ENCODE measurements at places on chromosomes 2 and 18. TPM values are rescaled to one million over a fixed set of nuclear protein-coding genes. Genes with fewer than 3 reads are reported as not detected.

RANBP2 gene
- total RNA-seq: 52.9 TPM

CRYGA gene
- not detected for total RNA-seq

SIX3 gene
- not detected for total RNA-seq

REG1B gene
- not detected for total RNA-seq

- no peak for DNase-seq
These were observed 42.3 kb downstream of the DNER start for GRCh38 chr2:229672021-229672420.

GRCh38 chr2:145906354-145906753 is 1386.4 kb upstream of the ZEB2 start:
- DNase-seq: no peak

DNA sequence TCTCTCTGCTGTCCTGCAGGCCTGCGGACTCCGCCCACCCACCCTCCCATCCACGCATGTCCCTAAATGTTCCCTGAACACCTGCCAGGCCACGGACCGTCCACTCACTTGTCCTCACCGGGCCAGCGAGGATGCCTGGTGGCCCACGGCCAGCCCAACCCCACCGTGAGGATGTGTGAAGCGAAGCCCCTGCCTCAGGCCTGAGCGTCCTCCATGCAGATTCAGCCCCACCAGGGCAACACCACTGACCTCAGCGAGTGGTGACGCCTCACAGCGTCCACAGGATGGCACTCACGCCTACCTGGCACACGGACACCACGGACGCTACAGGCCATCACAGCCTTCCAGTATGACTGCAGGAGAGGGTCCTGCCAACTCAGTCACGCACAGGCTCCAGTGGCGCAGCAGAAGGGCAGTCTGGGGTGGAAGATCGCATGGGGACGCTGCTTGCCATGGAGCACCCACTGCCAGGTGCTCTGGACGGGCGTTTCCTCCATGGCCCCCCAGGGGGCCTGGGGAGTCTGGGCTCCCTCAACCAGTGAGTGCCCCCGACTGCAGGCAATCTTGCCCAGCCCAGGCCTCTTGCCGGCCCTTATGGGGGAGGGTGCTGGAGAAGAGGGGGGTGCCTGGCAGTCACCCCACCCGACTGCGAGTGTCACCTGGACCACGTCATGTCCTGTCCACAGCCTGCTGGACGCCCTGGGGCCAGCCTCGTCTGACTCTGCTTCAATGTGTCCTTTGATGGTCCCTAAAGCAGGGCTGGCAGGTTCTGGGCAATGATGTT is 25.4 kb downstream of the HDAC4 start:
- no peak for DNase-seq

DNA sequence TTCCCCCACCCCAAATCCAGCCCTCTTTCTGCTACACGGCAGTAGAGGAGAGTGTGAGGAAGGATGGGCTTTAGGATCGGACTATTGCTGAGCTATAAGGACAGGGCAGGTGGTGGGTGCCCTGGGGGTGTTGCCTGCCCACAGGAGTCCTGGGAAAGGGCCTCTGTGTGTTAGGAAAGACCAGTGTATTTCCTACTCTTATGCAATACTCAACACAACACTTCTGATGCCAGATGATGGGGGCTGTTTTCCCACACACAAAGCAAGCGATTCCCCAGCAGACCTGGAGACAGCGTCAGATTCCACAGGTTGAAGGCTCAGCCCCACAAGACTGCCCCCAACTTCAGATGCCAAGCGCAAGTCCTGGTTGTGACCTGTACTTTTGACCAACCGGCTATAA is 91.0 kb upstream of the LCLAT1 start:
- DNase-seq: no peak

GRCh38 chr2:141035846-141036420 is 1094.9 kb downstream of the LRP1B start:
- no peak for DNase-seq

GRCh38 chr18:74147491-74147778 is 199 bp downstream of the FBXO15 start:
- no peak for DNase-seq

DNA sequence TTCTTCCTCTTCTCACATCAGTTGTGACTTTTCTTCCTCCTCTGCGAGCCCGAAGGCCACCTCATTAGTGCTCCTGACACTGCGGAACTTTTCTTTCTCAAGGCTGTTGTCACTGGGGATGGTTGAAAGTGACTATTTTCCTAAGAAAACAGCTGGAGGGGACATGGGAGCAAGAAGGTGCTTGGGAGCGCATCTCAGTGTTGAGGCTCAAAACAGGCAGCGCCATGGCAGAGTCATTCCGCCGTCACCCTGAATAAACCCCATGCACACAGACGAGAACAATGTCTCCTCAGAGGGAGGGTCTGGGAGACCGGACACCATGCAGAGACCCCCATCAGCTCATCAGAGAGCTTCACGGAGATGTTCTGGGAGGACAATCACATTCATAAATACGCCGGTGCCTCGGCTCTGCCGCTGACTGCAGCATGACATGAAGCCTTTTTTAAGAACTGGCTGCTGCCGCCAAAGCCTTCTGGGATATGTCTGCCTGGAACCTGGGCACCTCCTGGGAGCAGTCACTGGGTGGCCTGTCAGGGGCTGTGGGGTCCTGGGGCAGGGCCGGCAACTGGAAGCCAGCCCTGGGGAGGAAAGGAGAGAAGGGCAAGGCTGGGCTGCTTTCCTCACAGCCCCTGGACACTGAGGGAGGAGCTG is 19.2 kb downstream of the ATOH8 start:
- DNase-seq: no peak

DNA sequence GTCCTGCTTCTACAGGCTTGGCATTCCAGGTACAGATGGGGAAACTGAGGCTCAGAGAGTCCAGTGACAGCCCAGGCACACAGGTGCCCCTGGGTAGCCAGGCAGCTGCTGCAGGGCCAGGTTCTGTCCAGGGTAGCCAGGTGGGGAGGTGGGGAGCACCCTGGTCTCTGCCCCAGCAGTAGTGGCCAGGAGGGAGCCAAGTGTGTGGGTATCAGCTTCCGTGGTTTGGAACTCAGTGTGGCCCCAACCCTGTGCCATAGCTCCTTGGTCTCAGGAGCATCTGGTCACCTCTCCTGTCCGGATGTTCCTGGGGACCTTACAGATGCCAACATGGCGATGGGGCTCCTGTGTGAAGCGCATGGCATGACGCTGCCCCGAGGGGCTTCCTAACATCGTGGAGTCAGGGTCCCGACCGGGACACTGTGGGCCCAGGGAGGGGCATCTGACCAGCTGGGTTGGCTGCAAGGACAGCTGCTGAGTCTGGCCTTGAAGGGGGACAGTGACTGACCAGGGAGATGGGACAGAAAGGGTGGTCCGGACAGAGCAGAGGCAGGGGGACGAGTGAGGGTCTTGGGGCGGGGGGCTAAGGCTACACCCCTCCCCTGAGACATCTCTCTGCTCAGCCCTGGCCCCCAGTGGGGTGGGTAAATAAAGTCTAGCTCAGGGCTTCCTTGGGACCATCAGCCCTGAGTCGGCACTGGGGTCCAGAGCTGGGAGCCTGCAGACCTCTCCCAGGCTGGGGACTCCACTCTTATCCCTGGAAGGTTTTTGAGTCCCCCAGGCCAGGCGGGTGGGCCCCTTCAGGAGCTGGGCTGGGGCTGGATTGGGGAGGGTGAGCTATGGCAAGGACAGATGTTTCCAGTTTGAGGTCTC is 76.0 kb upstream of the SMAD7 start:
- no peak for DNase-seq

DNA sequence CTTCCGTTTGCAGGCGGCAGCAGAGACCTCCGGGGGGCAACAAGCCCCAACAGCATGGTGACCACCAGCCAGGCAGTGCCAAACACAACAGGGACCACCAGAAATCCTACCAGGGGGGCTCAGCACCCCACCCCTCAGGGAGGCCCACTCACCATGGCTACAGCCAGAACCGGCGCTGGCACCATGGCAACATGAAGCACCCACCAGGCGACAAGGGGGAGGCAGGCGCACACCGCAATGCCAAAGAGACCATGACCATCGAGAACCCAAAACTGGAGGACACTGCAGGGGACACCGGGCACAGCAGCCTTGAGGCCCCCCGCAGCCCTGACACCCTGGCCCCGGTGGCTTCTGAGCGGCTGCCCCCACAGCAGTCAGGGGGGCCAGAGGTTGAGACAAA is 192.9 kb downstream of the SMAD7 start:
- no peak for DNase-seq

DNA sequence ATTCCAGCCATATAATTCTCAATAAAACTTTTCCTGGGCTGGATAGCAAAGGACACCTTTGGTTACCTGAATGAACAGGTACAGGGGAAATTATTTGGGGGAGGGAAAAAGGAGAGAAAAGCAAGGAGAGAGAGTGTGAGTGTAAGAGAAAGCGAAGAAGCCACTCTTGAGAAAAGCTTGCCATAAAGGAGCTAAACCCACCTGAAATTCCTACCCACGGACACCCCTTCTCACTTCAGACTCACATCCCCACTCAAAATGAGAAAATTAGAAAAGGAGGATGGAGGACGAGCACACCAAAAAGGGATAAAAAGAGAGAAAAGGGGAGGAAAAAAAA is 354 bp downstream of the ZEB2 start:
- no peak for DNase-seq

DNA sequence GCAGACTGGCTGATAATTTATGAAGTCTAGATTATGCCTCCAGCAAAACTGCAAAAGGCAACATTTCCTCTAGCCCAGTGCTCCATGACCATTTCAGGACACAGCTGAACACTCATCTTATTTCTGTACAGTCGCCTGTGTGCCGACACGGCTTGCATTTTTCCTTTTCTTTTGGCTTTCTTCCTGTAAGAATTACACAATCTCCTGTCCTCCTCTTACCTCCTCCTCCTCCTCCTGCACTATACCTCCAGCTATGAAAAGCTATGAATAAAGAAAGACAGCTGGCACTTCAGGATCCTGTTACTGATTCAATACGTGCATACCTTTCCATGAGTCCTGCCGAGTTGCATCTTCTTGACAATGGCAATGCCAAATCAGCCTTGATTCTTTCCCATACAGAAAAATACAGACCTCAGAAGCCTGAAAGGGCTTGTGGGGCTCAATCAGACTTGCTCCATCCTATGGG is 32.2 kb upstream of the TRIB2 start:
- DNase-seq: no peak

DNA sequence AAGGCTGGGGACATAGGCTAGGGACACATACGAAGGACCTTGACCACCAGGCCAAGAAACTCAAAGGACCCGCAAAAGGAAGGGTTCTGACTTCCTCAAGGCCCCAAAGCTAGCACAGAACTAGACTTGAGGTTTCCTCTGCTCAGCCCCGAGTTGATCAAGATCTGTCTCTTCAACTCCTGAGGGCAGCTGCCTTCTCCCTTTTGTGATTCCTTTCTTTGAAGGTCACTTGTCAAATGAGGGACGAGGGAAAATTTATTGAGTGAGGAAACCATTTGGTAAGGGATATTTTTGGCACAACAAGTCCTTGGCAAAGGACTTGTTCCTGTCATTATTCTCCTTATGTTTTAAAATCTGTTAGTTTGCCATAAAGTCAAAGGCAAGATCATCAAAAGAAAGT is 12.3 kb upstream of the ROCK2 start:
- DNase-seq: no peak

- no peak for DNase-seq
These were observed 296.9 kb upstream of the STON1 start for GRCh38 chr2:48233005-48233404.

DNA sequence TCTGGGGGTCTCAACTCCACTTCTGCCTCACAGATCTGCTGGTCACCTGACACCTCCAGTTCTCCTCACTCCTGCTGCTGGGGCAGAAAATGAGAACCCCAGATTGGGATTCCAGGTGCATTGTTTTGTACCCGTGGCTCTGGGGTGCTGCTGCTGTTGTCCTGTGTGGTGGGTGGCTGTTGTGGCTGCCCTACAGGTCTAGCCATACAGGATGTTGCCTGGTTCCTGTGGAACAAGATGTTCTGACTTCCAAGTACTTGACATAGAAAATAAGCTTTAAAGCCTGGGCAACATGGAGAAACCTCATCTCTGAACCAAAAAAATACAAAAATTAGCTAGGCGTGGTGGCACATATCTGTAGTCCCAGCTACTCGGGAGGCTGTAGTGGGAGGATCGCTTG is 38.1 kb downstream of the CHRNA1 start:
- no peak for DNase-seq

DNA sequence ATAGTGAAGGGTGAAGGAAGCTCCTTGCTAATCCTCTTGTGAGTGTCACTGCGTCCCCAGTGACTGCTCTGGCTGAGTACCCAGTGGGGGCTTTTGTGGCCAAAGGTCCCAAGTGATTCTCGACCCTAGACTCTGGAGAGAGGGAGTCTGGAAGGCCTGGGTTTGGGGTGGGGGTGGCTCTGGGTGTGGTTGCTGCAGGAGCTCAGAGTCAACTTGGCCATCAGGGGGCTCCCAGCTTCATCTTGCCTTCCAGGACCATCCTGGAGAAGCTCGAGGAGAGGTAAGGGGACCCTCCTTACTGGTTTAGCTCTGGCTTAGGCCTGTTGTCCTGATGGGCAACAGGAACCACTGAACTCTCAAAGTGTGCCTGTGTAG is 592 bp downstream of the PSD4 start:
- no peak for DNase-seq

- no peak for DNase-seq
These were observed 282.5 kb upstream of the CWC22 start for GRCh38 chr2:180289627-180290026.

DNA sequence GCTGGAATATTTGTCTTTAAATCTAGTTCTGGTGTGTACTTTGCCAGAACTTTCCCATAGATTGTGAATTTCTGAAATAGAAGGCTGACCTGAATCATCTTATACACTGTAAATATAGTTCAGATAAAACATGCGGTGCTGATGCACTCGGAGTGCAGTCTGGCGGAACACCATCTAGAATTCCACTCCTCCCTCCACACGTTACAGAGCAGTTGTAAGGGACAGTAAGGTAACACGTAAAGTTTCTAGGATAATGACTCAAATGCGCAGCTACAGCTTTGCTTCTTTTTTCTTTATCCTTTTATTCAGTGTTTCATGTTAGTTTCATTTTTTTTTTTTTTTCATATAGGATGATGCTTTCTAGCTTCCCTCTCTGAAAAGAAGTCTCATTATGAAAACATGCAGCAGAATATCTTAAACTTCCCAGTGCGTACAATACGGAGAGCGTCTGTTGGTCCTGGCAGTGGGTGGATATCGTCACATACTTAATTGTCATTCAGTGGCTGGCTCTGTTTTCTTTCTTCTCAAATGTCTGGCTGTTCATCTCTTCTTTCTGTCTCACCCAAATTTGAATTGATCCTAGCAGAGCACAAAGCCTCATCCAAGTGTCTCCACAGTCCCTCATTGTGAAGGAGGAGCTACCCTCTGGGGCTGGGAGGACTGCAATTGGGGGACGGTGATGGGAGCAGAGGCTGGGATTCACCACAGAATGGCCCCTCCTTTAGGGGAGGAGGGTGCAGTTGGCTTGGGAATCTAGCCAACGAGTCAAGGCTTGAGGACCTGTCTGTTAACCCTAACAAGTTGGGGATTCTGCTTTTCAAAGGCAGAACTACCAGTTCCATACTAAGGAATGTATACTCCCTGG is 138.8 kb downstream of the MYT1L start:
- no peak for DNase-seq

GRCh38 chr2:234671231-234671630 is 174.3 kb upstream of the ARL4C start:
- DNase-seq: no peak

Data from glomerular endothelial cell (primary cell).